ENCODE measurements at places on chromosomes 11 and 22.

DNA sequence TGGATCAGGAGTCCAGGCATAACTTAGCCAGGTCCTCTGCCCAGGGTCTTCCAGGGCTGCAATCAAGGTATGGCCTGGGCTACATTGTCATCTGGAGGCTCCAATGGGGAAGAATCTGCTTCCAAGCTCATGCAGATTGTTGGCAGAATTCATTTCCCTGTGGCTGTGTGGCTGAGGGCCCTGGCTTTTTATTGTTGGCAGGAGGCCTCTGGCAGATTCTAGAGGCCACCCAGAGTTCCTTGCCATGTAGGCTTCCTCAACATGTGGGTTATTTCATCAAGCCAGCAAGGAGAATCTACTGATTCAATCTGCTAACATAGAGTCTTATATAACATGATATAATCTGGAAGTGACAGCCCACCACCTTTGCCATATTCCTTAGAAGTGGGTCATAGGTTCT lies 16.4 kb upstream of the EP300 start:
- no peak for DNase-seq

GRCh38 chr11:10247011-10247410 lies 47.0 kb downstream of the SBF2 start:
- DNase-seq: no peak

GRCh38 chr11:61827571-61828378 lies at the start of gene FADS2:
TSS of gene FADS2 (plus strand) at chr11:61828300. CDS start at chr11:61828391, 91 bp downstream.
- peak; percentile 87 for DNase-seq

DNA sequence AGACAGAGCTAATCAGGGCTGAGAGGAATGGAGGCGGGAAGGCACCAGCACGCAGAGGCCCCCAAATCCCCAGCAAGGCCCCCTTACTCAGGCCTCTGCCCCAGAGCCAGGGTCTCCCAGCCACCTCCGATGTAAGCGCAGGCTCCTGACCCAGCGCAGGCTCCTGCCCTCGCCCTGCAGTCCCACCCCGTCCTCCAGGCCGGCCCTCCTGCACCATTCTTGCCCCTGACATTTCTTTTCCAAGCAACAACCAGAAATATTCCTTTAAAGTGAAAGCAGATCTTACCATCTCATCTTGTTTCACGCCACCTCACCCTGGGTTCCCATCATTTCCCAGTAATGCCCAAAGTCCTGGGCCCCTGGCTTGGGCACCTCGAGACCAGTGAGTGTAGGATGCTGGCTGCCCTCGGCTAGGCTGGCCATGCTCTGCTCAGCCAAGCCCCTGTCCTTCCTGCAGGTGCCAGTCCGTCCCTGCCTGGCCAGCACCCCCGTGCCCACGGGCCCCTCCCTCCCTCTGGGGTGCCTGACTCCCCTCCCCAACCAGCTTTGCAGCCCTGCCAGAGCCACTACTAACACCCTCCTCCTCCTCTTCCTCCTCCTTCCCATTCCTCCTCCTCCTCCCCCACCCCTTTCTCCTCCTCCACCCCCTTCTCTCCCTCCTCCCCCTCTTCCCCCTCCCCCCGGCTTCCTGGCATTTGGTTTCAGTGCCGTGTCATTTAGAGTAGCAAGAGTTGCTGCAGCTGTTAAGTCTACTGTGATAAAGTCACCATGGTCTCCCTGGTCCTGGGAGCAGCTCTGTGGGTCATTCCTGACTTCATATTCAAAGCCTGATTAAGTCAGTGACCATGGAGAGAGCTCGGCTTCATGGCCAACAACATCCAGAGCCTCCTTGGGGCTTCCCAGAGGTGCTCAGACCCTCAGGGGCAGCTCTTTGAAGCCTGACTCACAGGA lies 78.7 kb downstream of the PIWIL3 start:
- DNase-seq: no peak

- no peak for DNase-seq
Measured at GRCh38 chr11:47946682-47947559, 33.4 kb upstream of the PTPRJ start.

DNA sequence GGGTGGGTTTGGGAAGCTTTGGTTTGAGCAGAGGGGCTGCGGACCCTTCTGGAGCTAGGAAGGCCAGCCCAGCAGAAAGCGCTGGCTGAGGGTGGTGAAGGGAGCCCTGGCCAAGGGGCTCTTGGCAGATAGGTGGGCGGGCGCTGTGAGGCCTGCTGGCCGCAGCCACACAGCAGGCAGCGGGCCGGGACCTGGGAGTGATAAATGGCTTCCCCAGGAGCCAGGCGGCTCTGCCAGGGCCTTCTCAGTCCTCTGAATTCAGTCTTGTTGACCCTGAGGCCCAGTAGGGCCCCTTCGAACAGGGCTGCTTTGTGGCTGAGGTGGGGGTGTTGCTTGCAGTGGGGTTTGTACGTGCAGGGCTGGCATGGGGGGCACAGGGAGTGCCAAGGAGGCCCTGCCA lies 33.4 kb upstream of the H19 start:
- no peak for DNase-seq

GRCh38 chr11:6197466-6198200 lies 1.4 kb upstream of the OR52W1 start:
- no peak for DNase-seq

GRCh38 chr22:33513388-33514338 lies 406.6 kb downstream of the LARGE1 start:
- peak; percentile 64 for DNase-seq

GRCh38 chr11:132692891-132693290 lies 839.4 kb downstream of the OPCML start:
- no peak for DNase-seq
